Mesenteric fat pad (tissue), 1 donor: ENCODE measurements at places on chromosomes 11 and 22. TPM values are rescaled to one million over a fixed set of nuclear protein-coding genes. Genes with fewer than 3 reads are reported as not detected.
A peak's percentile ranks its signal among the peaks of the same experiment; 100 is the strongest.

- DNase-seq, result no peak
These were observed 8.6 kb upstream of the CD82 start for GRCh38 chr11:44556735-44557409.

DNA sequence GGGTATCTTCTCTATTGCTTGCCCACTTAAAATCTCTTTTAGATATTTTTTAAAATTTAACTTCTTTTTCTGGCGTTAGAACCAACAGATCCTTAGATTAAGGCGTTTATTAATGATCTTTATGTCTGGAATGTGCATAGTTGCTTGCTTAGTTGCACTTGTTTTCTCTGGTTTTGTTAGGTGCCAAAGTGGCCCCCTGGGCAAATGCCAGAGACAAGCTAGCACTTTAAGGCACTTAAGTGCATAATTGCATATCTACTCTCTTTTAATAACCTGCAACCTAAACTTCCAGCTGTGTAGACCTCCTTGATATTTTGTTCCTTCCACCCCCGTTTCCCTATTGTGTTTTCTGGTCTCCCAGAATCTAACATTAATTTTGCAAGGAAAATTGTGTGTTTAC lies 3.3 kb downstream of the RBM4 start:
- DNase-seq, result no peak

DNA sequence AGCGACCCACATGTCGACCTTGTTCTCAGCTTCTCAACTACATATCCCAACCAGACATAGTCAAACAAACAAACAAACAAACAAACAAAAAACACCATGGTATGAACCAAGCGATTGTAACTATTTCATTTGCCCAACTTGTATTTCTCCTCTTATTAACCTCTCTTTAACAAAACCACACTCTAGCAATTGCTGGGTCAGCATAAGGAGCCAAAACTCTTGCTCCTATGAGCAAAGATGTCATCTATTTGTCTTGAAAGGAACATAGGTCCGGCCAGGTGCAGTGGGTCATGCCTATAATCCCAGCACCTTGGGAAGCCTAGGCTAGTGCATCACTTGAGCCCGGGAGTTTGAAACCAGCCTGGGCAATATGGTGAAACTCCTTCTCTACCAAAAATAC lies 145.6 kb downstream of the WT1 start:
- no peak for DNase-seq

GRCh38 chr22:17738386-17739128 lies 35.7 kb downstream of the BID start:
- no peak for DNase-seq

- DNase-seq, result no peak
These were observed 251.3 kb upstream of the PLET1 start for GRCh38 chr11:112511911-112512310.

DNA sequence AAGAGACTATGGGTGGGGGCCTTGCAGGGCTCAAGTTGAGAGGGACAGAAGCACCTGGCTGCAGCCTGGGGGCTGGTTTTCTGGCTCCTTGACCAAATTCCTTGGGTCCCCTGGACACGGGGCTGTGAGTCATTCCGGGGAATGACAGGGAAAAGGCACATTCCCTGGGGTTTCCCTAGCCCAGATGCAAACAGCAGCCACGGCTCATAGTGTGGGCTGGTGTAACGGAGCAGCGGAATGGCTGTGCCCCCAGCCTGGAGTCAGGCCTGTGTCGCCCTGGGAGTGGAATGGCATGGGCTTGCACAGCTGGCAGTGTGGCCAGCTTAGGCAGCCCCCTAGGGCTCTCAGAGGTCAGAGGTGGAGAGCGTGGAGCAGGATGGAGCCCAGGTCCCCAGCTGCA lies 77.6 kb upstream of the KCNQ1OT1 start:
- DNase-seq, result peak; percentile 83

DNA sequence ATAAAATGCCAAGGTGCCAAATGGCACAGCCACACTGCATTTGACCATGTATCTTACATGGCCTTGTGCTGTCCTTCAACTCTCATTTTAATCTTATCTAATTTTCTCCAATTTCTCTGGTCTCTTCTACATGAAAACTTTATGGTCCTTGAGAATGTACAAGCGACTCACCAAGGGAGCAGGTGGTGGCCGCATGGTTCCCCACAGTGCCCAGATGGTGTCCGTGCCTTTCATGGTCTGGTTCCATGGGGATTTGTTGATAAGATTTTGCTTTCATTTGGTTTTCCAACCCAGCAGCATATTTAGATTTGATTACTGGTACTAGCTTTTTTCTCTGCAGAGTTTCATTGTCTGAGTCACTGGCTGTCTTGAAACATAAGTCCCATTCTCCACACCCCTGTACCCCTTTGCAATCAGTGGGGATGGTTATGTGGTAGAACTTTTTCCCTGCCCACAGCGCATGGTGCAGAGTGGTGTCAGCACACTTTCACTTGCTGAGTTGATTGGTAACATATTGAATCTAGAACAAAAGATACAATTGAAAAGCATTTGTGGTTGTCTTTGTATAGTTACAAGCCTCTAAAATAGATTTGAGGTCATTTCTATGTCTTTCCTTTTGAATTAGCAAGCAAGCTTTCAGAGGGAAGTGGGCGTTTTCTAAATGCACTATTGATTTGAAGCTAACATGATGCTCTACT lies 24.1 kb downstream of the ZNRF3 start:
- DNase-seq, result peak; percentile 16

DNA sequence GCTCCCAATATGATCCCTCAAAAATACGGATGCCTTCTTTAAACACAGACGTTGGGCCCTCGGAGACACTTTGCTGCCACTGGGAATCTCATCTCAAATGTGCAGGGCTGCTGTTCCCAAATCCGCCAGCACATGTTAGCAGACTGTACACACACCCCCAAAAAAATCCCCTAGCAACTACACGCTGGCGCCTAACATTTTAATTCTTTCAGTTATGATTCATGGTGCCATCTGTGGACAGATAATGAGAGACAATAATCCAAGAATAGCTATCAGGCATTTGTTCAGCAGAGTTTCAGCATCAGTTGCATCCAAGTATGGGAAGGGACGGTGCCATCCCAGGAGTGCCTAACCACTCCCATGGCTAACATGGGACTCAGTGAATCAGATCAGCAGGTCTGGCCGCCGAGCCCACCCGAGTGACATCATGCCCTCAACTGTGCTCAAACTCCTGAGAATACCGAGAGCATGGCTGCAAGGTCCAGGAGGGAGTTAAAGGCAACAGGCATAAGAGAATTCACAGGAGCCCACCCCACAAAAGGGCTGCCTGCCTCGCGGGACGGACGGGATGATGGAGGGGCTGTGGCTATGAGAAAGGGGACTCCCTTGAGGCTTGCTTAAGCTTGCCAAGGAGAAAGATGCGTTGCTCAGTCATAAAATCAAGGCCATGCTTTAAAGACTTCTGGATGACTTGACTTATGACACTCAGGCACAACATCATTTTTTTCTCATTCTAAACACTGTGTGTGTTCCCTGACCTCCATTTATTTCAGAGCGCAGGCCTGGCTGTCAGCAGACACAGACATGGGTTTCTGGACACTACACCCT lies 337.0 kb downstream of the SHANK2 start:
- no peak for DNase-seq

DNA sequence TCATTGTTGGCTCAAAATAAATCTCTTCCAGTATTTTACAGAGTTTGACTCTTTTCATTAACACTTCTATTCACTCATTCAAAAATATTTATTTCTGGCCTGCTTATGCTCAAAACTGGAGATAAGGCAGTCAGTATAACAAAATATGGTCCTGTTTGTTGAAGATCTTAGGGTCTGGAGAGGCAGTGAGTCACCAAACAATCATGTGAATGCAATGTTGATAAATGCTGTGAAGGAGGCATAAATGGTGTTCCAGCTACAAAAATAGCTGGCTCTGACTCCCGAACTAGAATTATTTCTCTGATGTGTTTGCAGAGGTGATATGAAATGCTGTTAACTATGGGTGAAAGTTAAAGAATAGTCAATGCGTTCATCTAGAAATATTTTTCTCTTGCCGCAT lies 390.6 kb downstream of the AASDHPPT start:
- no peak for DNase-seq

The ACR gene
- 4.5 TPM for total RNA-seq

The MIOX gene
- total RNA-seq, result not detected

The CLMP gene
- total RNA-seq, result 199 TPM

The OR8G5 gene
- total RNA-seq, result not detected

The SLC6A5 gene
- total RNA-seq, result not detected

The MIAT gene
- 2.5 TPM for total RNA-seq

The IGLL1 gene
- not detected for total RNA-seq
